ENCODE measurements at places on chromosomes 16 and 17.

GRCh38 chr16:68450741-68451255, 2.5 kb upstream of the SMPD3 start:
- no peak for DNase-seq

GRCh38 chr16:67441271-67441753, 10.4 kb downstream of the HSD11B2 start:
- peak; percentile 29 for DNase-seq

DNA sequence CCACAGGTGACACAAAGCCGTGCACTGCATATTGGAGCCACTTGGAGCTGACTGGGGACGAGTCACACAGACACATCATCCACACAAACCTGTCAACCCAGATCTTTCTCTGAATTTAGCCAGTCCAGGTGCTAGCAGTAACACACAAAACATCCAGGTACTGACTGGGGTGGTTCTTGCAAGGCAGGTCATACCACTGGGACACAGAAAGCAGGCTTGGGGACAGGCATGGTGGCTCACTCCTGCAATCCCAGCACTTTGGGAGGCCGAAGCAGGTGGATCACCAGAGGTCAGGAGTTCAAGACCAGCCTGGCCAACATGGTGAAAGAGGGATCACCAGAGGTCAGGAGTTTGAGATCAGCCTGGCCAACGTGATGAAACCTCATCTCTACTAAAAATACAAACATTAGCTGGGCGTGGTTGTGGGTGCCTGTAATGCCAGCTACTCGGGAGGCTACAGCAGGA, 14.9 kb downstream of the ENPP7 start:
- no peak for DNase-seq

DNA sequence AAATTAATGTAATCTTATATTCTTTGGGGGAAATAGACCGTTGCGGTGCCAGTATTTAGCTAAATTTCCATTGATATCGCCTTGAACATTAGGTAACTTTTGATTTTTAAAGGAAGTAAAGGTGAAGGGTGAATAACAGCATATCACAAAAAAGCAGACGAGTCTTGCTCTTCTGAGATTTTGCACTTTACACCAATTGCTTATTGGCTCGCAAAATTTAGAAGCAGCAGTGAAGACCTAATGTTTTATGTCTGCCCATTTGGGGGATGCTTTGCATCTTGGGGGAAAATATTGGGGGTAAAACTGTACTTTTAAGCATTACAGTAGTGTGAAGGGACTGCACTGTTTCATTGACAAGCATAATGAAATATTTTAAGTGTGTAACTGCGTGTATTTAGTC, 934 bp downstream of the MAP2K6 start:
- DNase-seq, result no peak

- no peak for DNase-seq
These were observed 119.9 kb upstream of the SMURF2 start for GRCh38 chr17:64781810-64782555.

GRCh38 chr16:86285938-86286921, 224.1 kb upstream of the FOXF1 start:
- DNase-seq, result no peak

- DNase-seq, result no peak
These were observed 218.8 kb downstream of the IRF8 start for GRCh38 chr16:86117756-86118155.

GRCh38 chr17:17792551-17793377, 44.0 kb downstream of the SREBF1 start:
- DNase-seq, result no peak

GRCh38 chr17:5050278-5050677, 15.1 kb upstream of the SLC52A1 start:
- no peak for DNase-seq

DNA sequence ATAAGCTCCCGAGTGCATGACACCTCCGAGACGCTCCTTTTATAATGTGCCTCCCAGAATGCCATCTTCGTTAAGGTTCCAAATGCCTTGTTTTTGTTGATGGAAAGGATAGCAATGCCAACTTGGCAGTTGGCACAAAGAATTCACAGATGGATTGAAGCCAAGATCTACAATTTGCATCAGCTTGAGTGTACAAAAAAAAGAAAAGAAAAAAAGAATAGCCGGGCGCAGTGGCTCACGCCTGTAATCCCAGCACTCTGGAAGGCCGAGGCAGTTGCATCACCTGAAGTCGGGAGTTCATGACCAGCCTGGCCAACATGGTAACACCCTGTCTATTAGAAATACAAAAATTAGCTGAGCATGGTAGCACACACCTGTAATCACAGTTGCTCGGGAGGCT, 7.6 kb downstream of the TBC1D16 start:
- DNase-seq, result no peak

DNA sequence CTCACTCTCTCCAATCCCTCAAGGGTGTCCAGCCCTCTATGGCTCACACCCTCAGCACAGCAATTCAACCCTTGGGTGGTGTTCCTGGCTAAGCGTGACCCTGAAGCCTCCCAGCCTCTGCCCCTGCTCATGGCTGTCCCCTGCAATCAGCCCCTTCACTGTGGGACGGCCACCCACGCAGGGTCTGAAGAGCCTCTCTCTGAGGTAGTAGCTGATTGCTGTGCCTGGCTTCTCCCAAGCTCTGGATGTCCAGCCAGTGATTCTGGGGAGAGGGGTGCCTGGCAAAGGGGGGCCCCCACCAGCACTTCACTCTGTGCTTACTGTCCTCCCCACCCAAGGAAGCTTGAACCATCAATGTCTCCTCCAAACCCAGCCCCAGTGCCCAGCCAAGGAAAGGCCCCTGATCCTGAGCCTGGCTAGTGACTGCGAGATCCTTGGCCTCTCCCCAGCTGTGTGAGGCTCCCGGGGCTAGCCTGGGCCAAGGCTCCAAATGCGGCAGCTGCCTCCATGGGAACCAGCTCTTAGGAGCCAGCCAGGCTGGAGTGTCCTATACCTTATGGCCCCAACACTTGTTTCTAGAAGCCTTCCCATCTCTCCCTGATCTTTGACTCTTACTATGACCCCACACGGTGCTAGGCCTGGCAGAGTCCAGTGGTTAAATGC, 9.9 kb downstream of the MTSS2 start:
- no peak for DNase-seq

DNA sequence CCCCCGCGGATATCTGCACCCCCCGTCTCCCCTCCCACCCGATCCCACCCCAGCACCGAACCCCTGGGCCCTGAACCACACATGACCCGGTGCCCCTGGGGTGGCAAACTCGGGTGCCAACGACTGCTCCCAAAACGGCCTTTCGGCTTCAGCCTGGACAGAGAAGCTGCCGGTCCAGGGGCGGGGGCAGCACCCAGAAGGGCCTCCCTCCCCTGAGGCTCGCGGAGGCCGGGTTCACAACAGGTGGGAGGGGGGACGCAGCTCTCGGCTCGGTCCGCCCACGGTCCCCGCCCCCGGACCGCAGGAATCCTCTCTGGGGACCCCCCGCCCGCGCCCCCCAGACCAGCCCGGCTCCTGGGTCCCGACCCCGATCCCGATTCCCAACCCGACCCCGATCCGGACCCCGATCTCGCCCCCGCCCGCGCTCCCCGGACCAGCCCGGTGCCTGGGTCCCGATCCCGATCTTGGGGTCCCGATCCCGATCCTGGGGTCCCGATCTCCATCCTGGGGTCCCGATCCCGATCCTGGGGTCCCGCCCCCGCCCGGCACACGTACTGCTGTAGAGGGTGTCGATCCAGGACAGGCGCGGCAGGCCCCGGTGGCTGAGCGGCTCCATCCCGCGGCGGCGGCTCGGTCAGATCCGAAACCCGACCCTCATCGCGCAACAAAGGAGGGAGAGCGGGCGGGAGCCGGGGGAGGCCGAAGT, 516 bp downstream of the ABR start:
- no peak for DNase-seq

- no peak for DNase-seq
These were observed 79.9 kb downstream of the TOX3 start for GRCh38 chr16:52466994-52467393.

- DNase-seq, result no peak
These were observed 11.0 kb downstream of the GPRC5C start for GRCh38 chr17:74442670-74443515.

GRCh38 chr17:81863123-81863675, 2.9 kb upstream of the P4HB start:
- no peak for DNase-seq

DNA sequence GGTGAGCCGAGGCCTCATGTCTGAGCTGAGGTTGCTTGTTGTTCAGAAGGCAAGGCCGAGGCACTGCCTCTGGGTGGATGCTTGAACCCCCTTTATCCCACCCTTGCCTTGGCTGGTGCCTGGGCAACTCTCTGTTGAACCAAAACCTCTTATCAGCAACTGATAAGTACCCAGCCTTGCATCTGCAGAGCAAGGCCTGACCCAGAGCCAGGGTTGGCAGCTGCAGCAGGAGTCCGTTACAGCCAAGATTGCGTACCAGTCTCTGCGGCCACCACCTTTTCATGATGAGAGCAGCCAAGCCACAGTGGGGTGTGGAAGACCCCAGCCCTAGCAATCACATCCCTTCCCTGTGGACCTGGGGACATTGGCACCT, 118.3 kb downstream of the RAB11FIP4 start:
- DNase-seq, result no peak

All from LHCN-M2 (cell line).